ENCODE measurements at places on chromosomes 7 and 10.

DNA sequence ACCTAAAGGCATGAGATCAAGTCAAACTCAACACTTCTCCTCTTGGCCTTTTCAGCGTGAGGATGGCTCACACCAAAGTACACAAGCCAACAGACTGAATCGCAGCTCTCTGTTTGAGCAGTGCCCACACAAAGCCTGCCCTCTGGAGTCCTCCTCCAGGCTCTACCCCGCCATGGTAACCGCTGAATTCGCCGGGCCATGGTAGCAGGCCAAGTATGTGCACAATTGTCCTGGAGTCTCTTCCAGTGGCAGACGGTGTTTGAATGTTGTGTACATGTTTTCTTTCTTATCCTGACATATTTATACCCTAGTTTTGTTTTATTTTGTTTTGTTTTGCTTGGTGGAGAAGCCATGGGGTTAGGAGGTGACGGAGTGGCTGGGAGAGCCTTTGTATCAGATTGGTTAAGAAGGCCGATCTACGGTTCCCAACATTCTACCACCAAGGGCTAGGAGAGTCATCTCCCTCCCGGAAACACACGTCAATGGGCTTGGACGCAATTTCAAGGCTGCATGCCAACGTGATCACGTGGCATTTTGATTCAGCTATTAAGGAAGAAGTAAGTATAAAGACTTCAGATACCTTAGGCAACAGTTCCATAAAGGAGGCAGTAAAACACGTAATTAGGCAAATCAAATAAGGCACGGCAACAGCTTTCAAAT is 12.1 kb upstream of the SHH start:
- H3K36me3 ChIP-seq, result no peaks in the 10 kb centered on the region
- no peak overlapping the region for H3K27ac ChIP-seq
- H3K27me3 ChIP-seq, result no peaks in the 10 kb centered on the region
- no peak overlapping the region for H3K4me3 ChIP-seq
- H3K4me1 ChIP-seq, result no peaks in the 10 kb centered on the region
- no peak for DNase-seq

DNA sequence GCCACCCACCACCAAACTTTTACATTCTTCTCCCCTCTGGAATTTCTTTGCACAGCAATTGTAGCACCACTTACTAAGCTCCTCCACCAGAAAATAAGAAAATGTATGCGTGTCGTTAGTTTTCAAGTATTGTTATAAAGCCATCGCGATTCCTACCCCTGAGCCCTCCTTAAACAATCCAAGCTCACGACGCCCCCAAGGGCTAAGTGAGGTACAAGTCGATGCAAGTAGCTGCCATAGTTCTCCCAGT is 1.3 kb downstream of the FRAT2 start:
- DNase-seq, result no peak
- no peaks in the 10 kb centered on the region for H3K27me3 ChIP-seq
- no peaks in the 10 kb centered on the region for H3K36me3 ChIP-seq
- peak overlapping the region; percentile 83 for H3K4me3 ChIP-seq
- peak overlapping the region; percentile 79 for H3K27ac ChIP-seq

- DNase-seq, result no peak
- no peaks in the 10 kb centered on the region for H3K4me1 ChIP-seq
- H3K4me3 ChIP-seq, result no peak overlapping the region
- H3K27ac ChIP-seq, result no peak overlapping the region
- no peaks in the 10 kb centered on the region for H3K36me3 ChIP-seq
- H3K27me3 ChIP-seq, result no peaks in the 10 kb centered on the region
Observed at GRCh38 chr10:44573821-44574220, 188.9 kb upstream of the CXCL12 start.

DNA sequence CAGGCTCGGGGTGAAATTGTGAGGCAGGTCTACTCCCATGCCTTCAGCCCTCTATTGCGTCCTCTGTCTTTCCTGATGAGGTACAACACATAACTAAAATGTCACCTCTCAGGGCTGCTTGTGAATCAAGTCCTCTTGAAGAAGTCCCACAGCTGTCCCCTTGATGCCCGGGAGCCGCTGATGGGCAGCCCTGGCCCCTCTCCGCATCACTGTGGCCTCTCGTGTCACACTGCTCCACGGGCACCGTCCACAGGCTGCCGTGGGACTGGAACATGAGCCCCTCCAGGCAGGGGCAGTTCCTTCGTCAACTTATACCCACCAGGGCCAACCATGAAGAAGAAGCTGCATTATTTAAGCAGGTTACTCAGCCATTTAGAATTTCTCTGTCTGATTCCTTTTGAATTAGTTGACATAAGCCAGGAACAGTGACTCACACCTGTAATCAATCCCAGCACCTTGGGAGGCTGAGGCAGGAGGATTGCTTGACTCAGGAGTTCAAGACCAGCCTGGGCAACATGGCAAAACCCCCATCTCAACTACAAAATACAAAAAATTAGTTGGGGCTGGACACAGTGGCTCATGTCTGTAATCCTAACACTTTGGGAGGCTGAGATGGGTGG is 58.5 kb upstream of the UBE3C start:
- peak; percentile 5 for DNase-seq
- H3K27ac ChIP-seq, result no peak overlapping the region
- H3K36me3 ChIP-seq, result no peaks in the 10 kb centered on the region
- H3K4me3 ChIP-seq, result no peak overlapping the region

GRCh38 chr10:59891349-59891748 is 15.0 kb downstream of the CCDC6 start:
- no peaks in the 10 kb centered on the region for H3K27me3 ChIP-seq
- no peak overlapping the region for H3K27ac ChIP-seq
- DNase-seq, result no peak
- H3K4me1 ChIP-seq, result peaks cover 23% of the 10 kb centered on the region

- H3K4me1 ChIP-seq, result no peaks in the 10 kb centered on the region
- no peak for DNase-seq
- H3K4me3 ChIP-seq, result no peak overlapping the region
- H3K27ac ChIP-seq, result no peak overlapping the region
- H3K36me3 ChIP-seq, result no peaks in the 10 kb centered on the region
- H3K27me3 ChIP-seq, result no peaks in the 10 kb centered on the region
Observed at GRCh38 chr7:84939888-84940287, 247.0 kb downstream of the SEMA3D start.

DNA sequence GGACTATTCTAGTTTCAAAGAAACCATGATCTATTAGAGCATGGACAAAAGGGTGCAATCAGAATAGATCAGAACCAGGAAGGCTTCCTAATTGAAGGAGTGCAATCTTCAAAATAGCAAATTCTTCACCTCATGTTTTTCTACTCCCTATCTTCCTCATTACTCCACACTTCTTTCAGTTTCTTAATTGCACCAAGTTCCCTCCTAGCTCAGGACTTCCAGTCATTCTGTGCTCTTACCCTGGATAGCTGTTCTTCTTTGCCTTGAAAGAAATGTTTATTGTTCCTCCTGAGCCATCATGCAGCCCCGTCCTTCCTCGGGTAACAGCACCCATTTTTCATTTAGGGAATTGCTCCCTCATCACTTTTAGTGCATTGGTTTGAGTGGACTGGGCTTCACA is 23.1 kb downstream of the TRPV5 start:
- no peak for DNase-seq
- H3K4me1 ChIP-seq, result peaks cover 10% of the 10 kb centered on the region
- no peaks in the 10 kb centered on the region for H3K36me3 ChIP-seq
- H3K4me3 ChIP-seq, result no peak overlapping the region

- no peak for DNase-seq
- H3K27ac ChIP-seq, result no peak overlapping the region
- H3K27me3 ChIP-seq, result no peaks in the 10 kb centered on the region
- no peaks in the 10 kb centered on the region for H3K36me3 ChIP-seq
Observed at GRCh38 chr7:106423821-106424475, 139.2 kb upstream of the NAMPT start.

- H3K4me1 ChIP-seq, result no peaks in the 10 kb centered on the region
- H3K27me3 ChIP-seq, result no peaks in the 10 kb centered on the region
- no peak overlapping the region for H3K27ac ChIP-seq
- no peaks in the 10 kb centered on the region for H3K36me3 ChIP-seq
- DNase-seq, result no peak
- H3K4me3 ChIP-seq, result no peak overlapping the region
Observed at GRCh38 chr10:36188461-36188860, 546.4 kb upstream of the FZD8 start.

DNA sequence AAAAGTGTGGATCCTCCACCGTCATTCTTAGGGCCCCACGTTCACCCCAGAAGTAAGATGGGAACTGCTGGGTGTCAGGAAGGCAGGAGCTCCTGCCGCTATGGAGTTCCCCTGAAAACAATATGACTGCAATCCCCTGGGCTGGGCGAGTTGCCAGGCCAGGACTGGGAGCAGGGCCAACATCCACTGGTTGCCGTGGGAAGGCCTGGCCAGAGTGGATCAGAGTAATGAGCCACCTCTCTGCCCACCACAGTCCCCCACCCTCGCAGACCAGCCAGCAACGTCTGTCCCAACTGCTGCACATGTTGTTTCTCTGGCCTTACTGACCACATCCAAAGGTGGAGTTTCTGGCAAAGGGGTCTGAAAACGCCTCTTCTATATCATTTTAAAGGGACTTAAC is 86.6 kb downstream of the STRA8 start:
- no peak overlapping the region for H3K27ac ChIP-seq
- H3K36me3 ChIP-seq, result no peaks in the 10 kb centered on the region
- no peaks in the 10 kb centered on the region for H3K27me3 ChIP-seq
- H3K4me3 ChIP-seq, result no peak overlapping the region
- peak; percentile 93 for DNase-seq

- no peaks in the 10 kb centered on the region for H3K4me1 ChIP-seq
- H3K27me3 ChIP-seq, result no peaks in the 10 kb centered on the region
- H3K4me3 ChIP-seq, result no peak overlapping the region
- H3K27ac ChIP-seq, result no peak overlapping the region
Observed at GRCh38 chr7:53596230-53596629, 560.8 kb downstream of the POM121L12 start.

DNA sequence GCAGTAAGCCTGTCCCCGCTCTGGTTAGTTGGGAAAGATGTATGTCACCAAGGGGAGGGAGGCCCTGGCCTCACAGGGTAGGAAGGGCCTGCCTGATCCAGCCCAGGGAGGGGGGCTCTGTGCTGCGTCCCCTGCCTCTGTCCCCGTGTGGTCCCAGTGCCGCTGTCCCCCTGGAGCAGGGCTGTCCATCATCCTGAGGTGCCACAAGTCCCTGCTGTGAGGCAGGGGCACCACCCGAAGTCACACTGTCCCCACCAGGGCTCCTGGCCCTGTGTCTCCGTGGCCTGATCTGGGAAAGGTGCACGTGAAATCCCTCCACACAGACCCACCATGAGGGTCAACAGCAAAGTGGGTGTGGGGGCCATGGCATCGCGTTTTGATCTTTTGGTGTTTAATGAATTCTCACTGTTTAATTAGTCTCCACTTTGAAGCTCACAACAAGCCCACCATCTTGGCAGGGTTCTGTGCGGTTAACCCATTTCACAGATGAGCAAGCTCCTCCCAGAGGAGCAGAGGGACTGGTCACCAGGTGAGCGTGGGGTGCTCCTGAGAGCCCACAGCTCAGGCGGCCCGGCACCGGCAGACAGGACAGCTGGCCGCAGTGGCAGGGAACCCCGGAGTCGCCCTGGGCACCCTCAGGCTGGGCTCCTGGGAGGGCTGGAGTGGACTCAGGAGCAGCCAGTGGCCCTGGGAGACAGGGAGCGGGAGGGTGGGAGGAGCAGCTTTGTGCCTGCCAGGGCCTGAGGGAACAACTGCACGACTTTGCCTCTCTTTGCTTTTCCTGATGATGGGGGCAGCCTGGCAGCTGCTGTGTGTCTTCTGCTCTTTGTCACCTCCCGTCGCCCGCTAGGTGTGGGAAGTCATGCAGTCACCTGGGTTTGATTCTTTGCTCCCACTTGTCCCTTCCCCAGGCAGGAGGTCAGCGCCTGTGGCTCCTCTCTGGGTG is 12.0 kb upstream of the CRYGN start:
- no peak overlapping the region for H3K4me3 ChIP-seq
- no peaks in the 10 kb centered on the region for H3K27me3 ChIP-seq
- H3K36me3 ChIP-seq, result no peaks in the 10 kb centered on the region
- no peak overlapping the region for H3K27ac ChIP-seq

DNA sequence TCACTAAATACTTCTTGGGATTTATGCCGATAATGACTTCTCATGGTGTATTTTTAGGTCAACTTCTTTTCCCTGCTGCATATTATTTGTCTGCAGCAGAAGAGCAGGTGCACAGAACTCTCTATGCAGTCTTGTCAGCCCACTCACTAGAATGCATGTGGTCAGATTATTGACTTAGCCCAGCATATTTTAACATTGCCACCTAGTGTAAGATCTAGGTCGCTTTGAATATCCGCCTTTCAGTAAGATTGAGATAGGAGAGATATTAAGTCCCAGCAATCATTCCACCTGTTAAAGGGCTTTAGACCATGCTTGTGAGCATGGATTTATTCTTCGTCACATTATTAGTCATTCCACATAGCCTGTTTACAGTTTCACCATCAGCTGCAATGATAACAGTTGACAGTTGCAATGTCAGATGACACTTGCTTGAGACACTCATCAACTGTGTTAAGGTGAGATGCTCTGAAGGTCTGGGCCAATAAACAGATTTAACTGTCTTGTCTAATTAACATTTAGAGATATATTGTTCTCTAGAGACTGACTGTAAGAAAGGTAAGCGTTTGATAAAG is 491.7 kb downstream of the ARL4A start:
- H3K4me1 ChIP-seq, result no peaks in the 10 kb centered on the region
- H3K27me3 ChIP-seq, result no peaks in the 10 kb centered on the region
- DNase-seq, result no peak
- H3K4me3 ChIP-seq, result no peak overlapping the region
- no peak overlapping the region for H3K27ac ChIP-seq
- H3K36me3 ChIP-seq, result no peaks in the 10 kb centered on the region

DNA sequence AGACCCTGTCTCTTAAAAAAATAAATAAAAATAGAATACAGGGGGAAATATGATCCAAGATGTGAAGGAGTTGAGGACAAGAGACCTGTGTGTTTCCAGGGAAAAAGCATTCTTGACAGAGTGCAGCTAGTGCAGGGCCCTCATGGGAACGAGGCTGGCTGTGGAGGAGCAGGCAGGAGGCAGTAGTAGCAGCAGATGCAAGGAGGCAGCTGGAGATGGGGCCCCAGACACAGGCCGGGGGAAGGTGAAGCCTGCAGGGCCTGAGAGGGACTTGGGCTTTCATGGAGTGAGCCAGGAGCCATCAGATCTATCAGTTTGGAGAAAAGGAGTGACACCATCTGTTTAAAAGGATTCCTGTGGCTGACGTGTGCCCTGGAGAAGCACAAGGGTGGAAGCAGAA is 71.4 kb upstream of the ZNF438 start:
- H3K27me3 ChIP-seq, result no peaks in the 10 kb centered on the region
- no peaks in the 10 kb centered on the region for H3K4me1 ChIP-seq
- no peak for DNase-seq
- H3K27ac ChIP-seq, result no peak overlapping the region
- H3K4me3 ChIP-seq, result no peak overlapping the region

DNA sequence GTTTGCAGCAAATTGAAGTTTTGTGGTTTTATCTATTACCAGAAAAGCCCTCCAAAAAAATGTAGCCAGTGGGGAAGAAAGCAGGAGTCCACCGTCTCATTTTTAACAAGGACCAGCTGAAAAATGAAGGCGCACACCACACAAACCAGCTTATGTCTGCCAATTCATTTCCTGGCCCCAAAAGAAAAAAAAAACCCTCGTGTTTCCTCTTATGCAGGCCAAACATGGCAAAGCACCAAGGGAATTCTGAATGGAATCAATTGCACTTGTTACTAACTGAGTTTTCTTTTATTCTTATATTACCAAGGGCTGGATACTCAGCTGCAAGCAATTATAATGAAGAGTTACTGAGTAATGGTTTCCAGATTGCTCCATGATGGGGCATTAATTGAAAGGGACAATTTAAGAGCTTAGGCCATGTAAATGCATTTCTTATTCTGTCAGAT is 428.3 kb upstream of the NPVF start:
- no peaks in the 10 kb centered on the region for H3K4me1 ChIP-seq
- no peak overlapping the region for H3K4me3 ChIP-seq
- DNase-seq, result no peak
- no peak overlapping the region for H3K27ac ChIP-seq
- no peaks in the 10 kb centered on the region for H3K27me3 ChIP-seq

- no peaks in the 10 kb centered on the region for H3K27me3 ChIP-seq
- H3K27ac ChIP-seq, result no peak overlapping the region
- H3K36me3 ChIP-seq, result no peaks in the 10 kb centered on the region
- H3K4me3 ChIP-seq, result no peak overlapping the region
Observed at GRCh38 chr7:1785839-1786238, 115.8 kb downstream of the ELFN1 start.
